C1 segment of cervical spinal cord (tissue), 14 donors: ENCODE measurements at places on chromosomes 16 and 17.

DNA sequence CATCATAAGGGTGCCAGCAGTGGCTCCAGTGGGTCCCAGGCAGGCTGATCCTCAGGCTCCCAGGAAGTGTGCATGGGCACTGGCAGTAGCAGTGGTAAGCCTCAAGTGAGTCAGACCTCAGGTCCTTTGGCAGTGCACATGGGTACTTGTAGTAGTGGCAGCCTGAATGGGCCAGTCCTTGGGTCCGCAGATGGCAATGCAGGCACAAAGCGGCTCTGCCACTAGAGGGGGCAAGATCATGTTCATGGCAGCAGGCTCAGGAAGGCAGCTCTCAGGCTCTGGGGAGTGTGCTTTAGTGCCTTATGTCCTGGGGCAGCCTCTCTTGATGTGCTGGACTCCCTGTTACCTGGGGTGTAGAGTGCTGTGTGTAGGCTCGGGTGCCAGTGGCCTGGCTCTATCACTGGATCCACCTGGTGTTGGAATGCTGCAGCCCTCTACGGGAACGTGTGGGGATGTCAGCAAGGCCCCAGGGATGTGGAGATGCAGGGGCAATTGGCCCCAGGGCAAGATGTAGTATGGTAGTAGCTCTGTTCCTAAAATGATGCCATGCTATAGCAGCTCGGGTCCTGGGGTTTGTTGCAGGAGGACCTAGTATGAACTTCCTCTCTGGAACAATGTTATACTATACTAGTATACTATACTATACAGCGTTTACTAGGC, 11.0 kb downstream of the ACSM3 start:
- no peak for DNase-seq

DNA sequence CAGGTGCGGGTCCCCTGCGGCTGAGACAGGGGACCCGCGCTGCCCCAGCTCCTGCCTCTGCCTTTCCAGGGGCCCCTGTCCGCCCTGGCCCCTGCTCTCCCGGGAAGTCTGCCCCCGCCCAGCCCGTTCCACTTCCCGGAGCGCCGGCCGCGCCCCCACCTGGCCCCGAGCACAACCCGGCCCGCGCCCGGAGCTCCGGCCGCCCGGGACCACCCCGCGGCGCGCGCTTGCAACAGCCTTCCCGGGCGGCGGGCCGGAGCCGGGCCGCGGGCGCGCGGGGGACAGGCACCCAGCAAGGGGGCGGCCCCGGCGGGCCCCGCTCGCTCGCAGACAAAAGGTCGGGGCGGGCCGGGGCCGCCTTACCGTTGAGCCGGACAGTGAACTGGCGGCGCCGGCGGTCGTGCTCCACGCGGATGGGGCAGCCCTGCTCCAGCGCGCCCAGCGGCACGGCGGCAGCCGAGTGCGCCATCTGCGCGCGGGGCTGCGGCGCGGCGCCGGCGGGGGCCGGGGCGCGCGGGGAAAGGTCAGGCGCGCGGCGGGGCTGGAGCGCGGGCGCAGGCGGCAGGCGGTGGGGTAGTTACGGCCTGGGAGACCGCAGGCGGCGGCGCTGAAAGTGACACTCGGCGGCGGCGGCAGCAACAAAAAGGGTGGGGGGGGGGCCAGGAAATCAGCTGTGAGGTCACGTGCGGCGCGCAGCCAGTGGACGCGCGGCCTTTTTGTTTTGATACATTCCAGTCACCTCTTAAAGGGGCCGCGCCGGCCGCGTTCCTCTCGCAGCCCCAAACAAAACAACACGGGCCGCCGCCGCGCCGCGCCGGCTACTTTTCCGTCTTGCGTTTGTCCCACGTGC, at the start of gene NATD1:
Gene NATD1 (minus strand): TSS at position 615 of the 850 bp plus-strand sequence. CDS start 146 bp downstream, at position 469.
- DNase-seq = peak; percentile 86

GRCh38 chr17:15049795-15050160, 215.3 kb downstream of the PMP22 start:
- DNase-seq = no peak

DNA sequence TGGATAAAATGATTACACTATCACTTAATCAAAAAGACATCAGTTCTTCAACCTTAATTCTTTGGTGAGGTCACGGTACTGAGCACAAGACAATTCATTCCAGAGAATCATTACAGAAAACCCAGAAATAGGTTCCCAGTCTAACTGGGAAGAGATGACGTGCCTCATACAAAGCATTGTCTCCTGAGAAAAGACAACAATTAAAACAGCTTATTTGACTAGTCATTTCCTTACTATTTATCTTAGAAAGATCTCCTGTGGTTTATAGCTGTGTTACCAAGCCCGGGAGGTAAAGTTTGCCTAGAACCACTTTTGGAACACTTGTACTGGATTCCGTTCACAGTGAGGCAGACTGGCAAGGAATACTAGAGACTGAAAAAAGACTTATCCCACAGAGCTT, 5.1 kb downstream of the PHF12 start:
- DNase-seq = no peak

DNA sequence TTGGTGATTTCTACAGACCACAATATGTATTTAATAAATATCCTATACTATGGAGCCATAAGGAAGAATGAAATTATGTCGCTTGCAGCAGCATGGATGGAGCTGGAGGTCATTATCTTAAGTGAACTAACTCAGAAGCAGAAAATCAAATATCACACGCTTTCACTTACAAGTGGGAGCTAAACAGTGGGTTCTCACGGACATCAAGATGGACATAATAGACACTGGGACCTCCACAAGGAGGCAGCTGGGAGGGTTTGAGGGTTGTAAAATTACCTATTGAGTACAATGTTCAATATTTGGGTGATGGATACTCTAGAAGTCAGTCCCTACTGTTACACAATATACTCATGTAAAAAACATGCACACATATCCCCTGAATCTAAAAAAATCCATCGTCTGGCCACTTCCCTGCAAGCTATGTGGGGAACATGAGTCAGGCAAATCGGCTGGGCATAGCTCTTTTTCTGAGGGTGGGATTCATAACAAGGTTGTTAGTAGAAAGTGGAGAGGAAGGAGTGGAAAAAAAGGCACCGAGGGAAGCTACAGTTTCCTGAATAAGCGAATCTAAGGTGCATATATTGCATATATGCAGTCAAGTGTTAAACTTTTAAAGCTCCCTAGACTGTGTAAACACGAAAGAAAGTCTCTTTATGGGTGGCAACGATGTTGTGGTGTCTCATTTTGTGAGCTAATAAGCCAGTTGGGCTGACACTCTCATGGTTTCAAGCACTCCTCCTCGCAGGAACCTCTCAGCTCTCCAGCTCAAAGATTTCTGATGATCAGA, 135.2 kb upstream of the CPHXL start:
- DNase-seq = no peak

- no peak for DNase-seq
Measured at GRCh38 chr17:41003926-41004325, 4.2 kb upstream of the KRTAP3-2 start.

GRCh38 chr16:88922114-88922825, 54.7 kb downstream of the CBFA2T3 start:
- DNase-seq = no peak

GRCh38 chr17:19664136-19664820, 15.7 kb downstream of the ALDH3A2 start:
- DNase-seq = no peak

- DNase-seq = no peak
Measured at GRCh38 chr16:74261068-74261467, 35.5 kb upstream of the PSMD7 start.

DNA sequence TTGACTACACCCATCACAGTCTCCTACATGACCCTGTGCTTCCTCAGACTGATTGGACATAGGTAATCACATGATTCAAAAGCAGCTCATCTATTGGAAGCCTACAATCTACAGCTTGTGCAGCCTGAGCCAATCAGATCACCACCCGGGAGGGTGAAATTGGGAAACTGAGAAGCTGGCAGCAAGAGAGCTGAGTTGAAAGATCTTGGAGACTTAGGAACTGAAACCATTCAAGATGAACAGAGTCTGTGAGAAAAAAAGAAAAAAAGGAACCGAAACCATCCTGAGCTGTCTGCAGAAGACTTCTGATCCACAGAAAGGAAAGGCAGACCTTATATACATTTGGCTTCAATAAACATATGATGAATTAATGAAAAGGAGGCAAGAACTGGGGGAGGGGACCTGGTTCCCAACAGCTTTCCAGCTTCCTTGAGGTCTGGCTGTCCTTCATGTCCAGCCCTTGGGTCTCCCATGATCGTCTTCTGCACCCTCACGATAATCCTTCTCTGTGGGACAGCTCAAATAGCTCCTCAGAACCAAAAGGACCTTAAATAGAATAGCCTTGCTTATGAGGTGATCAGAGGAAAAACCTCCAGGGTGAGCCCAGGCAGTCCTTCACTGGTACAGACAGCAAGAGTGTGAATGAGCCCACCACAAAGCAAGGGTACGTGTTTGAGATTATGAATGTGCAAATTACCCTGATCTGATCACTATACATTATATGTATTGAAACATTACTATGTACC, 32.6 kb downstream of the PLXDC1 start:
- DNase-seq = no peak

- DNase-seq = no peak
Measured at GRCh38 chr16:77794586-77794985, 6.2 kb downstream of the VAT1L start.
